Stimulated activated CD8-positive, alpha-beta memory T cell treated with anti-CD3 and anti-CD28 coated beads, Interleukin-12 subunit alpha, Interleukin-12 subunit beta, amount 100 ng/mL, for 1 hour (primary cell): ENCODE measurements at places on chromosomes 13 and 19.

DNA sequence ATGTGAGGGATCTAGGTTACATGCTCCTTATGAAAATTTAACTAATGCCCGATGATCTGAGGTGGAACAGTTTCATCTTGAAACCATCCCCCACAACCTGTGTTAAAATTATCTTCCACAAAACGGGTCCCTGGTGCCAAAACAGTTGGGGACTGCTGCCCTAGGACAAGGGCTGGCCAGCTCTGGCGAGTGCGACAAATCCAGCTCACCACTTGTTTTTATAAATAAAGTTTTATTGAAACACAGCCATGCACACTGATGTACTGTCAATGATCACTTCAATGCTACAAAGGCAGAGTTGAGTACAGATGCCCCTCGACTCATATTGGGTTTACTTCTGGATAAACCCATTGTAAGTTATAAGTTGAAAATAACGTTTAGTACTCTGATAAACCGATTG is 235.3 kb downstream of the ATP8A2 start:
- DNase-seq = no peak

DNA sequence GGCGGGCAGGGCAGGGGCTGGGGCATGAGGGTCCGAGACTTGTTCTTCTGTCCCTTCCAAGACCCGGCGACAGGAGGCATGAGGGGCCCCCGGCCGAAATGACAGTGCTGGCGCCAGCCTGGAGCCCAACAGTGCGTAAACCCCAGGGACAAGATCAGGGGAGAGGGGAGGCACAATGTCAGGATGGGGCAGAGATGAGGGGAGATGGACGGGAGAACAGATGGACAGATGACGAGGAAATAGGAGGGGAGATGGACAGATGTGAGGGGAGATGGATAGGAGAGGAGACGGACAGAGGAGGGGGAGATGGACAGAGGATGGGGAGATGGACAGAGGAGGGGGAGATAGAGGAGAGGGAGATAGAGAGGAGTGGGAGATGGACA is 518 bp downstream of the FLT3LG start:
- no peak for DNase-seq

DNA sequence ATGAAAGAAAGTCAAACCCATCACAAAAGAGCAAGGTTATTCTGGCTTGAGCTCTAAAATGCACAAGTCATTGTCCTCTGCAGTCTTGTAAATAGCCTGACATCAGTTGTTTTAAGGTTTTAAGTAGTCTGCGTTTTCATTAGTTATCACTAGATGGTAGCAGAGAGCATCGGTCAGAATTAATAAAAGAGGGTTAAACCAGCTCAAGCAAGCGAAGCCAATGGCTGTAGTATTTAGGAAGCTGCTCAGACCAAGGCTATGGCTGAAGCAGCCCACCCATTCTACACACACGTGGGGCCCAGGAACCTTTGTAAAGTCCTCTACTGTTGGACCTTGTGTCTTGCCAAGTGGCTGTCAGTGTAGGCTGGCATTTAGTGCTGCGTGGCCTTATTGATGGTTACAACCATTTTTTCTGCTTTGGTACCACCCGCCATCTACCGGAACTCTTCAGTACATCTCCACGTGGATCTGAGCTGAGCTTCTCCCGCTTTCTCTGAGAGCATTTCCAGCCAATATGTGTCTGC is 13.3 kb upstream of the ZNF57 start:
- no peak for DNase-seq

- no peak for DNase-seq
These were observed 108.9 kb downstream of the DNAJC15 start for GRCh38 chr13:43132257-43132656.

DNA sequence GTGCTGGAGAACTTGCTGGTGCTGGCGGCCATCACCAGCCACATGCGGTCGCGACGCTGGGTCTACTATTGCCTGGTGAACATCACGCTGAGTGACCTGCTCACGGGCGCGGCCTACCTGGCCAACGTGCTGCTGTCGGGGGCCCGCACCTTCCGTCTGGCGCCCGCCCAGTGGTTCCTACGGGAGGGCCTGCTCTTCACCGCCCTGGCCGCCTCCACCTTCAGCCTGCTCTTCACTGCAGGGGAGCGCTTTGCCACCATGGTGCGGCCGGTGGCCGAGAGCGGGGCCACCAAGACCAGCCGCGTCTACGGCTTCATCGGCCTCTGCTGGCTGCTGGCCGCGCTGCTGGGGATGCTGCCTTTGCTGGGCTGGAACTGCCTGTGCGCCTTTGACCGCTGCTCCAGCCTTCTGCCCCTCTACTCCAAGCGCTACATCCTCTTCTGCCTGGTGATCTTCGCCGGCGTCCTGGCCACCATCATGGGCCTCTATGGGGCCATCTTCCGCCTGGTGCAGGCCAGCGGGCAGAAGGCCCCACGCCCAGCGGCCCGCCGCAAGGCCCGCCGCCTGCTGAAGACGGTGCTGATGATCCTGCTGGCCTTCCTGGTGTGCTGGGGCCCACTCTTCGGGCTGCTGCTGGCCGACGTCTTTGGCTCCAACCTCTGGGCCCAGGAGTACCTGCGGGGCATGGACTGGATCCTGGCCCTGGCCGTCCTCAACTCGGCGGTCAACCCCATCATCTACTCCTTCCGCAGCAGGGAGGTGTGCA is 587 bp downstream of the S1PR4 start:
- no peak for DNase-seq
